Activated CD4-positive, CD25-positive, alpha-beta regulatory T cell treated with anti-CD3 and anti-CD28 coated beads, Interleukin-2, amount 50 U/mL, for 24 hours (primary cell): ENCODE measurements at places on chromosomes 2 and 18.
A peak's percentile ranks its signal among the peaks of the same experiment; 100 is the strongest.

GRCh38 chr2:240183875-240184590 lies 43.6 kb upstream of the OTOS start:
- ATAC-seq, result no peak

- ATAC-seq, result no peak
These were observed 547.4 kb downstream of the SLC4A3 start for GRCh38 chr2:220174826-220175225.

DNA sequence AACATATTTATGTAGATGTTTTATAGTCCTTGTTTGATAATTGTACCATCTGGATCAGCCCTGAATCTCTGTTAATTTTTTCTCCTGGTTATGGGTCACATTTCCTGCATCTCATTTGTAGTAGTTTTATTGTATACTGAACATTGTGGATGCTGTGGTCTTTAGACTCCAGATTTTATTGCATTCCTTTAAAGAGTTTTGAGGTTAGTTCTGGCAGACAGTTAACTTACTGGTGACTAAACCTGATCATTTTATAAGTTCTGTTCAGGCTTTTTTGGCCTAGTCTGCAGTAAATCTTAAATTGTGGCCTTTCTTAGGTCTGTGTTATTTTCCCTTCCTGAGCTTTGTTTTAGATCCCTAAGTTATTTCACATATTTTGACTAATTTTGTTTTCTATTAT lies 84.3 kb downstream of the FANCL start:
- ATAC-seq, result no peak

- ATAC-seq, result no peak
These were observed 14.8 kb upstream of the PSD4 start for GRCh38 chr2:113158884-113159553.

DNA sequence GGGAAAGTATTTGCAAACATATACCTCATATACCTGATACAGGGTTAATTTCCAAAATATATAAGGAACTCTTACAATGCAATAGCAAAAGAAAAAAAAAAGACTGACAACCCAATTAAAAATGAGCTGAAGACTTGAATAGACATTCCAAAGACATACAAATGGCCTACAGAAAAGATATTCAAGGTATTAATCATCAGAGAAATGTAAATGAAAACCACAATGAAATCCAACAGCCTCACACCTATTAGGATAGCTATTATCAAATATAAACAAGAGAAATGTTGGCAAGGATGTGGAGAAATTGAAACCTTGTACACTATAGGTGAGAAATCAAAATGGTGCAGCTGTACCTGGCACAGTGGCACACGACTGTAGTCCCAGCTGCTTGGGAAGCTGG lies 25.7 kb downstream of the NR4A2 start:
- ATAC-seq, result no peak

DNA sequence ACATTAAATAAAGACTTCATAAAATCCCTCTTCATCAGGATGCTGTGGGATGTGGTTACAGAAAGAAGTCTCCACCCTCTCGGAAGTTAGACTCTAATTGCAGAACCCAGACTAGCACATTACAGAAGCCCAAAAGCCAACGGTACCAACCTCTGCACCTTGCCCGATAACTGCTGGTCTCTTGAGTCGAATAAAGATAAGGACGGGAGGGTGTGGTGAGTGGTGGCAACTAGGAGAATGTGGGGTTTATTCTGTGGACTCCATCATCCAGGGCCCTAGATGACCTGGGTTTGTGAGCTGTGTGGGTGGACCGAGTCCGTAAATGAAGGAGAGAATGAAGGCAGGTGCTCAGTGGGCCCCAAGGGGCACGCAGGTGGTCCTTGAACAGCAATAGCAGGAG lies 462.8 kb upstream of the ID2 start:
- ATAC-seq, result no peak

GRCh38 chr2:37877457-37878315 lies 47.4 kb upstream of the RMDN2 start:
- ATAC-seq, result peak; percentile 65

DNA sequence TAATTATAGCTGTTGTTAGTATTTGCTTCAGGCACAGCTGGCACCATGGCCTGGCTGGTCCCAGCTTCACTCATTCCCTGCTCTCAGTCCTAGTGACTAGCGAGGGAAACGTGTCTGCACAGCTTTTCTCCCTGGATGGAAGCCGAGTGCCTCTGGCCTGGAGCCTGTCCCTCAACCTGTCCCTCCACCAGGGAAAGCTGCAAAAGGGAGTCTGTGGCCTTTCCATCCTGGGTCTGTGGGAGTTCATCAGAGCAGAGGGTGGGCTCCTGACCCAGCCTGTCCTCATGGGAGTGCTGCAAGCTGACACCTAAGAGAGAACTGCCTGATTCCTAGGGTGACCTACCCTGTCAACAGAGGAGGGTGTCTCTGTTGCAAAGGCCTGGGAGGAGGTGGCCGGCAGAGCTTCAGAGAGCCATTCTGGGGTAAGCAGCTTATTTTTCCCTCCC lies 118.3 kb downstream of the CAPN13 start:
- no peak for ATAC-seq

- no peak for ATAC-seq
These were observed 42.3 kb upstream of the GPC1 start for GRCh38 chr2:240392948-240393830.

DNA sequence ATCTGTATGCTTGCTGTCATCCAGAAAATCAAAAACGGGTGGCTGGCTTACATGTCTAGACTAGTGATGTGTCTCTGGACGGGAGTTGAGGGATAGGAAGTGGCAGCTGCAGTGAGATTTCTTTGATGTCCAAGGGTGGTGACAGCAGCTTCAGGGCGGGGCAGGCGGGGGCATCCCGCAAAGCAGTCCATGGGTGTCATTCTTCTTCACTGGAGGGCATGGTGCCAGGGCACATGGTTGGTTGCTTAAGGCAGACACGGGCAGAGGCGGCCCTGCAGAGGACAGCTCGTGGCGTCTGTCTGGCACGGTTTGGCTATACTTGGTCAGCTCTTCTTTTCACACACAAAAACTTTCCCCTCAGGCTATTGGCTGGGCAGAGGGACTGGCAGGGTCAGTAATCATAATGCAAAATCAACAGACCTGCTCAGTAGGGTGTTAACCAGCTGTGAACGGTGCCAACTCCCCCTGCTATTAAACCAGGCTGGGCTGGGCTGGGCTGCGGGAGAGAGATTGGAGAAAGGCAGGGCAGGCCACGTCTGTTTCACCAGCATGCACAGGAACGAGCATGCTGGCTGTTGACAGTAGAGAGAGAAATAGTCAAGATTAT lies 63.7 kb downstream of the COL4A3 start:
- ATAC-seq, result no peak

DNA sequence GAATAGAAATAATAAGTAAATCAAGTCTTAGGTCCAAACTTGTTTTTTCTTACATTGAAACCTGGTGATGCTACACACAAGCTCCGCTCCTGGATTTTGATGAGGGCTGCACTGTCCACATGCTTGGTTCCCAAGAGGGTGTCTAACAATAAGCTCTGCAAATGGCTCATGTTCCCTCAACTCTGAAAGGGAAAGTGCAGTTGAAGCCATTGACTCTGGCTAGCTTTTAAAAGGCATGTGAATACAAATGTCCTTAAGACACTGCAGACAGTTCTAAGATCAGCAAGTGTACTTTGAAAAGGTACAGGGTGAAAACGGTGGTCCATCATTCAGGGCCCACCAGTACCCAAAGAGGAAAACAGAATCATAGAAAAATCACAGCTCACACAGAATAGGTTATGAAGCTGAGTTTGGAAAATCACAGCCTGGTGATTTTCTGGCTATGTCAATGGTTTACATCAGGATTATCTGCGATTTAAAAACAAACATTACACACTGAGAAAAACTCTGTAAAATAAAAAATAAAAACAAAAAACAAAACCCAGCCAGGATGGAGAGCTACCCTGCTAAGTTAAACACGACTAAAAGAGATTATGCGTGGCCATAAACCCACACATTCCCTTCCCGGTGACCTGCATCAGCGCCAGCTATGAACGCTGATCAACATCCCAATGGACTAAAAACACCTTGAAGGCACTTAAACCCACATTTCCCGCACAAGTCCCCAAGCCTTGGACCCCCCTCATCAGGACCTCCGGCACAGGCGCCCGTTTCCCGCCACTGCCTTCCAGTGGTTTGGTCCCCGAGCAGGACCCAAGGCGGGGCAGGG lies 554 bp downstream of the PFN4 start:
- ATAC-seq, result no peak

DNA sequence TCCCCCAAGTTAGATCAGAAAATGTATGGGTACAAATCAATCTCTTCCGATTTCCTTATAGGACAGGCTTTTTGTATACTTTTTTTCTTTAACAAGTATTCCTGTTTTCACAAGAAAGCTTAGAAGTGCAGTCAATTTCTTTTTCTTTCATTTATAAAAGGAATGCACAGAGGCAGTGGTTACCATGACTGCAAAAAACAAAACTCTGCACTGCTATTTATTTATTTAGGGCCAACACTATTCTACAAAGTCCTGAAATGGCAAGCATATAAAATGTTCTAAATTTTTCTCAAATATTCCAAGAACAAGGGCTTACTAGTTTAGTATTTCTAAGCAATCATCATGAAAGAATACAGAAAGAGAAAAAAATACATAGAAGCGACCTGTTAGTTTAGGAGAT lies 22.2 kb downstream of the ATAD2B start:
- ATAC-seq, result no peak

DNA sequence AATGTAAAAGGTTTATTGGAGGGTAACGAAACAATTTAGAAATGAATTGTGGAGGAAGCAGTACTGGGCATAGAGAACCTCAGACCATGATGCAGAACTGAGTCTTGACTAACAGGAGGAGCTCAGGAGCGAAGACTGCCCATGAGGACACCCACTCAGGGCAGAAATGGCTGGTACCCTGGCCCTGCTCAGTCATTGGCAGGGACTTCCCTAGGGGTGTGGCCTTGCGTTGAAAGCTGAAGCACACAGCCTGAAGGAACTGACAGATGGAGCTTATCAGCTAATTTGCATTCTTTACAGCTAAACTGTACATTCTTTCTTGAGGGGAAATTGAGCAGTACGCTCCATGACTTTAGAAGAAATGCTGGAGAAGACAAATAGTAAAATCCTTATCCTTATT lies 57.1 kb downstream of the PDK1 start:
- no peak for ATAC-seq

DNA sequence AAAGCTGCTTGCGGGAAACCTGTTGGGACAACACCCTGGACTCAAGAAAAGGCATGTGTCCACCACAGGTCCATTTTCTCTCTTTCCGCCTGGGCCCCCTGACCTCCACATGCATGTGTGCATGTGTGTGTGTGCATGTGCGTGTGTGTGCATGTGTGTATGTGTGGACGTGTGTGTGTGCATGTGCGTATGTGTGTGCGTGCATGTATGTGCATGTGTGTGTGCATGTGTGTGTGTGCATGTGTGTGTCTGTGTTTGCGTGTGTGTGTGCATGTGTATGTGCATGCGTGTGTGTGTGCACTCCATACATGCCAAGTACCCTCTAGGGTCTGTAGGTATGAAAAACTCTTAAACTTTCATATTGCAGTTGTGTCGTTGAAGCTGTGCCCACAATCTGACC lies 16.3 kb downstream of the CAPN14 start:
- ATAC-seq, result no peak

GRCh38 chr2:229348128-229348527 lies 77.0 kb upstream of the PID1 start:
- no peak for ATAC-seq

- ATAC-seq, result peak; percentile 34
These were observed 12.6 kb downstream of the NR4A2 start for GRCh38 chr2:156319811-156320485.

- ATAC-seq, result no peak
These were observed 1.4 kb downstream of the C2orf81 start for GRCh38 chr2:74420006-74420405.

GRCh38 chr18:39776766-39777165 lies 2178.3 kb upstream of the PIK3C3 start:
- no peak for ATAC-seq

GRCh38 chr18:6382963-6383362 lies 31.7 kb downstream of the L3MBTL4 start:
- no peak for ATAC-seq

GRCh38 chr2:200306196-200306930 lies at the start of gene SPATS2L:
Gene SPATS2L (plus strand): TSS chr2:200306693. CDS start chr2:200389245, 82,552 bp downstream.
- ATAC-seq, result peak; percentile 64

DNA sequence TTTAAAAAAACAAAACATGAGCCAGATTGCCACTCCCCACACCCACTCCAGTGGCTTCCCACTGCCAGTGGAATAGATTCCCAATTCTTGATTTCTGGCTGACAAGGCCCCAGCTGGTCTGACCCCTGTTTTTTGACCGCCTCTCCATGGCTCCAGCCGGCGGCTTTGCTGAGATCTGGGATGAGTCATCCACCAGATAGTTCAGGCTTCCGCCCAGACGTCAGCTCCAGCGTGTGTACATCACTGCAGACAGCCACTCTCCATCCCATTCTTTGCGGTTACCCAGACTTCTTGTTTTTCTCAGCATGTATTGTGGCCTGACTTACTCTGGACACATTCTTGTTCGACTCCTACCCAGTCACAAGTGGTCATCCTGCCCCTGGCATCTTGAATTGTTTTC lies 227.9 kb downstream of the GBX2 start:
- no peak for ATAC-seq

GRCh38 chr18:59458575-59458974 lies 99.5 kb upstream of the LMAN1 start:
- ATAC-seq, result no peak

DNA sequence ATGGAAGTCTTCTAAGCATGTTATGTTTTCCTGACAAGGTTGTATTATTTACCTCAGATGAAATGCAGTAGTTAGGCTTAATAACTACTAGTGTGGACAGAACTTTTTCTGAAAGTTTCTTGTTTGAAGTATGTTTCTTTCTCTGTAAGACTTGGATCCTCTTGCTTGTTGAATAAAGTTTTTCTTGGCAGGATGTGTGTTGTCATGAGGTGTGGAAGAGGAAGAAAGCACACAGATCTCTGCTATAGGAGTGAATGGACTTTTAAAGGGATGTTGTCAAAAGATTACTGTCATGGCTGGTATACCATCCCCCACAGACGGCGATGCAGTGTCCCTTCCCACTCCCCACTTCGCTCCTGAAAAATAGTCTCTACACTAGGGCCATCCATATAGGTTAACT lies 2.6 kb downstream of the CAB39 start:
- ATAC-seq, result no peak

DNA sequence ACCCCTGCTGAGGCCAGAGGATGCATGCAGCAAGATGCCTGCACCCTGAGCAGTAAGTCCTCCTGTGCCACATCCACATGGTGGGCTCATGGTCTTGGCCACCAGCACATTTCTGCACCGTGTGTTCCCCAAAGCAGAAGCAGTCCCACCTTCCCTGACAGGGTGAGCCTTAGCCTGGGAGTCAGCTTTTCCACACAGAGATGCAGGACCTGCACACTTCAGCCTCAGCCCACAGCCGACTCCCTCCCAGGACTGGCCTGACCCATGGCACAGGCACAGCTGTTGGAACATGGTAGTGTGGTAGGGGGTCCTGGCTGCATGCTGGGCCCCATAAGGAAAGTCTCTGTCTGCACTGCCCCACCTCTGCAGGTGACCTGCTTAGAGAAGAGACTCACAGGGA lies 5.0 kb downstream of the SNED1 start:
- ATAC-seq, result no peak

- ATAC-seq, result no peak
These were observed 153.6 kb upstream of the EPAS1 start for GRCh38 chr2:46143429-46144132.

GRCh38 chr2:86750240-86750839 lies 30.2 kb downstream of the RMND5A start:
- ATAC-seq, result no peak

- no peak for ATAC-seq
These were observed 44.8 kb downstream of the RRM2 start for GRCh38 chr2:10167316-10167715.

GRCh38 chr2:63320669-63321068 lies 267.6 kb downstream of the WDPCP start:
- ATAC-seq, result no peak
